ENCODE measurements at places on chromosomes 6 and 20. TPM values are rescaled to one million over a fixed set of nuclear protein-coding genes. Genes with fewer than 3 reads are reported as not detected.

TRIM31 gene
- 0.37 TPM for polyA plus RNA-seq

- no peak for DNase-seq
These were observed 28.7 kb downstream of the PYGB start for GRCh38 chr20:25276533-25277050.

DNA sequence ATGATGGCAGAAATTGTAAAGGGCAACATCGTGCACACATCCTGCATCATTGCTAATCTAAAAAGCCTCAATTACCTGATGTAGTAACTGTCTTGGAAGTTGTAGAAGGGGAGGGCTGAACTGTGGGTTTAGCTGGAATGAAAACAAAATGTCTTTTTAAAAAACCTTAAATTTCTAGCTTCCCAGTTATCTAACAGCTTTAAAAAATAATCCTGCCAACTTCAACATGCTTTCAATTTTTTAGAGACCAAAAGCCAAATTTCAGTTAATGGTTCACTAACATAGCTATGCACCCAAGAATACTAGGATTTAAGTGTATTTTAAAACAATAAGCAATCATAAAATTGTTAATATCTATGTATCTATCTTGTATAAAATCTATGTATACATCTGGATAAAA is 11.9 kb downstream of the CD164 start:
- no peak for DNase-seq

TRAM2 gene
- polyA plus RNA-seq = 20.3 TPM

DNA sequence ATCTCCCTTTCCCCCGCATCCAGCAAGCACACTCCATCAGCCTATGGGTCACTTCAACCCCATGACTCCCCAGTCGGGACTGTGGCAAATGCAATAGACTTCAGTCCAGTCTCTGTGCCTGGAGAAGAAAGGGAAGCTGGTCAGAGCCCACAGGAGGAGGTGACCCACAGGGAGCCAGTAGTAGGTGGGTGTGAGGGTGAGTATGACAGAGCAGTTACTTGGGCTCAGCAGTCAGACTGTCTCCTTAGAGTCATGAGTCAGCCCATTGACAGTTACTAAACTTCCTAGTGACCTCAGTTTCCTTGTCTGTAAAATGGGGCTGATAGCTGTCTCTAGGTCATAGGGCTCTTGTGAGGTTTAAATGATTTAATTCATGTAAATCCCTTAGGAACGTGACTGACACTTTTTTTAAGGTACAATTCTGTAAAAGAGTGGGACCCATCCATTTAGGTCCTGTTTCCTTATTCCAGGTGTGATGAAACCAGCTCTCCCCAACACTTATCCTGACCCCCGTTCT is 33.9 kb upstream of the HLA-C start:
- no peak for DNase-seq

TRIM10 gene
- polyA plus RNA-seq = 0.31 TPM

MOG gene
- polyA plus RNA-seq = not detected

RAMACL gene
- not detected for polyA plus RNA-seq

DNA sequence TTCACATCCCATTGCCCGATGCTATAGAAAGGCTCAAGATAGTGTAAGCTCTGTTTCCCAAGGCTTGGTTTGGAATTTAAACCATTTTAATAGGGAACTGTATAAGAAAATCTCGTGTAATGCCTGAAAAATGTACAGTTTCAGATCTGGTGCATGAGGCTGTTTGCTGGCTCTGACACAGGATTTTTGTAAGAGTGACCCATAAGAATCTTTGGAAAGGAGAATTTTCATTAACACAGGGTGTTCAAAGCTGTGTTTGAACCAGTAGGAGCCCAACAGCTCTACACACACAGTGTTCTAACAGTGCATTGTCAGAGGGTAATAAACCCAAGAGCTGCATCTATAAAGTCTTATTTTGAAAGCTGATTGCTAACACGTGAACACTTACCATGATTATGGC is 293.5 kb downstream of the PRL start:
- no peak for DNase-seq

DNA sequence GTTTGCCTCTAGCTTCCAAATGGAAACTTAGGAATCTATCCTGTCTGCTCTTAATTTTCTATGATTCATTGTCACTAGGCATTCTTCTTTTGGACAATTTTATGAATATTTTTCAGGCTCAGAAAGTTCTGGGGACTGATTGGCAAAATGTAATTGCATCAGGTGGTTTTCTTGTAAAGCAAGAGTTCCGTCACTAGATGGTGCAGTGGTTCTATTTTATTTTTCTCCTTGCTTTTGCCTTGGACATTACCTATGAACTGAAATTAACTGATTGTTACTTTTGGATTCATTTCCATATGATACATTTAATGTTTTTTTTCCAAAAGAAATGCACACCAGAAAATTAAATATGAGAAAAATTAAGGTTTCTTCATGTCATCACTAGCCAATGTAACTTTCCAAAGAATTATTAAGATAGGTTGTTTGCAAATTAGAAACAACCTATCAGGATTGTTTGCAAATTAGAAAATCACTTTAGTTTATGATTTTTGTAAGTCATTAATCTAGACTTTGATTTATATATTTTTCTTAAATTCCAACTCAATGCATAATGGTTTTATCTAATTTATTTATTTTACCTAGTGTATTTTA is 48.0 kb downstream of the TMEM170B start:
- DNase-seq = no peak

SPTLC3 gene
- 2.4 TPM for polyA plus RNA-seq

DNA sequence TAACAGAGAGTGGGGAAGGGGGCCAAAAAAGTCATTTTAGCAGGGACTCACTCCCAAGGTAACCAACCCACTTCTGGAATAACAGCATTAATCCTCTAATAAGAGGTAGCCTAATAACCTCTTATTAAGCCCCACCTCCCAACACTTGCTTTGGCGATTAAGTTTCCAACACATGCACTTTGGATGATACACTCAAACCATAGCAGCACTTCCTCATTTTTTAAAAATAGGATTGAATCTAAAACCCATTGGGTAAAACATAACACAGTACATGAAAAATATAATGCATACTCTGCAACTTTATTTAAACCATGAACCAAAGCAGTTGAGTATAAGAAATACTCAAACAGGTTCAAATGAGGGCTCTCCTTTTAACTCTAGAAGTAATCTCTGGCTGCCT is 318.3 kb downstream of the HACE1 start:
- DNase-seq = no peak

GRCh38 chr6:148419430-148419829 is 76.8 kb downstream of the SASH1 start:
- DNase-seq = no peak

DNA sequence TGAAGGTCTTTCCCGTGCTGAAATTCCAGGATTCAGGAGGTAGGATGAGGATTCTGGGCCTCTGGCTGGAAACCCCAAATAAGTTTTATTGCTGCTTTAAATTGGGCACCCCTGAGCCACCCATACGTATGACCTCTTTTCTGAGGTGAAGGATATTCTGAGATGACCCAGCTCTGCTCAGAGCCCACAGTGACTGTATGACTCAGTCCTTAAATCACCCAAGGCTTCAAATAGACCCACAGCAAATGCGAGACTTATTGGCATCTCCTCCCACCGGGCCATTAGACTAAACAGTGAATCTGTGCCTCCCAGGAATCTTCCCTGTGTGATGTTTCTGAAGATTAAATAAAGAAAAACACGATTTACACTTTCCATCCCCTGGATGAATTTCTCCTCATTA is 9.5 kb downstream of the SIRPG start:
- no peak for DNase-seq

IL17A gene
- polyA plus RNA-seq = not detected

GRCh38 chr6:45169815-45170214 is 158.3 kb upstream of the RUNX2 start:
- no peak for DNase-seq

DNA sequence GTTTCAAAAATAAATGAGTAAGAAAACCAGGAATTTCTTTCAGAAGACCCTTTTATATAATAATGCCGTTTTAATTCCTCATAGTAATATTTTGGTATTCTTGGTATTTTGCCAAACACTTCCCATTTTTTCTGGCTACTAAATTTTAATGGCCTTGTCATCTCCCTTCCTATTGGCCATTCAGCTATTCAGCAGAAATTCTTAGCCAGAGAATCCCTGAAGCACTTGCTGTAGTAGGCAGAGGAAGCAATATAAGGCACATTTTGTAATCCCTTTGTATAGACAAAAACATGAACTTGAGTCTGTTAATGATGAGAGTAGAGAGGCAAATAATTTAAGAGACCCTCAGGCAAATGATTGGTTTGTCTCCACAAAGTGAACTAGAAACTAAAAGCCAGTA is 118.4 kb upstream of the LAMP5 start:
- no peak for DNase-seq

GRCh38 chr20:58714923-58715351 is 22.3 kb downstream of the NPEPL1 start:
- no peak for DNase-seq

- DNase-seq = no peak
These were observed 114.7 kb downstream of the MYO6 start for GRCh38 chr6:75863784-75864183.

GRCh38 chr6:7268362-7268761 is 44.6 kb downstream of the SSR1 start:
- DNase-seq = no peak

DNA sequence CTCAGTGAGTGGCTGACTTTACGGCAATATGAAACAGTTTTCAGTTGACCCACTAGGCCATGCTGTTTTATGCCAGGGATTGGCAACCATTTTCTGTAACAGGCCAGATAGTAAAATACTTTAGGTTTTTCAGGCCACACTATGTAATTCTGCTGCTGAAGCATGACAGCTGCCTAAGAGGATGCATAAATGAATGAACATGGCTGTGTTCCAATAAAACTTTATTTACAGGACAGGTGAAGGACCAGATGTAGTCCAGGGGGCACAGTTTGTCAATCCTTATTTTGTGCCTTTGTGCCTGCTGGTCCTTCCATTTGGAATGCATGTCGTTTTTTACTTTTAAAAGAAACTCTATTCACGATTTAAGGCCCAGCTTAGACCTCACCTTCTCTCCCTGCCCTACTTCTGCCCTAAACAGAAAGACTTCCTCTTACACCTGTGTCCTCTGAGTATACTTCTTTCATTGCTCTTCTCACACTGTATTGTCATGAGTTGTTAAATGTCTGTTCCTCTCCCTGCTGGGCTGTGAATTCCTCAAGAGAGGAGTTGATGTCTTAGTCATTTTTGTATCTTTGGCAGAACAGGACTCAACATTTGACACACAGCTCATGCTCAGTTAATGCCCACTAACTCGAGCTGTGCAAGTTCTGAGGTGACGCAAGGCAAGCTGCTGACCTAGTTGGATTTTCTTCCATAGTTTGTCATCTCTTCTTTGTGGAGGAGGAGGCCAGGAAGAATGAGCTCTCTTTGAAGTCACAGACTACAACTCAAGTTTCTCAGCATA is 90.1 kb upstream of the MAP7 start:
- no peak for DNase-seq

DNA sequence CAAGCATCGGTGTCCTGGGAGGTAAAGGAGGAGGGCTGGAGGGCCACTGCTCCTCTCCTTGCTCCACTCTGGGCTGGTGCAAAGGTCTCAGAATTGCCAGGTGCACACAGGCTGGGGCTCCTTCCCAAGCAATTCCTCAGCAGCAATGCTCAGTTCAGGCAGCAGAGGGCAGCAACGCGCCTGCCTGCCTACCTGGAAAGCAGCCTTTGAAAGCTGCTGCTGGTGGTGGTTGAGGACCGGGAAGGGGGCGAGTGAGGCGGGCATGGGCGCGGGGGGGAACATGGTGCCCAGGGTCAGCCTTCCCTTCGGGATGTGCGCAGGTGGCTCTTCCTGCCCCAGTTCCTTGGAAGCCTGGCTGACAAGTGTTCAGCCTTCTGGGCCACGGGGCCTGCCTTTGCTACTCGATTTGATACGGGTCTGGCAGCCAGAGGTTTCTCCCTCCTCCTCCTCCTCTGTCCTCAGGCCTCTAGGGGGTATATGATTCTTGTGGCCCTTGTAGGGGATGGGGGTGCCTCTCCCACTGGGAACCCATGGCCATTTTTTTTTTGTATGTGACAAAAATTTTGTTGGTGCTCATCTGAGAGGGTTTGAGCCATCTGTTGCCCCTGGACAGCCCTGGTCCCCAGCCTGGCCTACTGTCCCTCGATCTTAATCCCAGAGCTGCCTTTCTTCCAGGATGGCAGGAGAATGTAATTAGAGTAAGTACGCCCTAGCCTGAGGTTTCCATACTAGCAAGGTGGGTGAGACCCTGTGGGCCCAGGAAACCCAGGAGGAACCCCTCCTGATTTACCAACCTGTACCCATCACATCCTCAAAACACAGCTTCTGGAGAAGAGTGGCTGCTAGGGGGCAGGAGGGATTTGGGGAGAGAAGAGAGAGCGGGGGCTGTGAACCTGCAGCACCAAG is 20.1 kb downstream of the MRPS18A start:
- DNase-seq = peak; percentile 94

DNA sequence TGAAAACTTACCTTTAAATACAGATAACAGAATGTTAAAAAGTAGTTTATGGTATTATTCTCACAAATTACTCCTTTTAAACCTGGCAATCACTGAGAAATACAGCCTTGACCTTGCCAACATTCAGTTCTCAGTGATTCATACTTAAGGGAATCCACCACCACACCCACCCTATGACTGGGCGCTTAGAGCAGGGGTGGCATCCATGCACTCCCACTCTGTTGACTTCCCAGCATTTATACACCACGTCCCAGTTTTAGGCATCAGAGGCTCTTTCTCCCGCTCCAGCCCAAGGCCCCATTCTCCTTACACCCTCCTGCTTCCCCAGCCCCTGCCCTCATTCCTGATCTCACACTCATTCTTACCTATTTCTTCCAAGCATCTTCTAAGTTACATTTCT is 16.3 kb downstream of the TRAF3IP2 start:
- no peak for DNase-seq

DNA sequence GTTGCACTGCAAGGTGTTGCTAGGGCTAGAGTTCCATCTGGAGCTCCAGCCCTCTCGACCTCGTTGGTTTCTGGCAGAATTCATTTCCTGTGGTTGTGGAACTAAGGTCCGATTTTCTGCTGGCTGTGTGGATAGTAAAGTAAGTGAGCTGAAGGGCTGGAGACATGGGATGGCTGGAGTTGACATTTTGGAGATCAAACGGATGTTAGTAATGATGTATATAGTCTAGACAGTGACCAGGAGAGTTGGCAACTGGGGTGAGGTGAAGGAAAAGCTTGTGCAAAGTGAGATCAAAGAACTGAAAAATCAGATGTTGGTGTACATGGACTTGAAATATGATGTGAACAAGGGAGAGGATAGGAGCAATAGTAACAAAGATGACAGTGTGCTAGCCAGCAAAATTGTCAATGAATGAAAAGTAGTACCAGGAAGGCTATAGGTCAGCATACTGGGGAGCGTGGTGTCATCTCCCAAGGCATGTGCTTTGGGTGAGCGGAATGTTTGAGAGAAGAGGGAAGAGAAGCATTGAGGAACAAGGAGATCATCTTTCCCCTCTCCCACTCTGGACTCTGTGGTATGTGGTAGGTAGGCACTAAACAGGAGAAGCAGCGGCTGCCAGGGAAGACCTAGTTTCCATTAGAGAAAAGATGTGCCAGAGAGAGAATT is 7.8 kb downstream of the QRSL1 start:
- DNase-seq = no peak
